ENCODE measurements at places on chromosomes 5 and 9. TPM values are rescaled to one million over a fixed set of nuclear protein-coding genes. Genes with fewer than 3 reads are reported as not detected.

Gene PRRX2
- 0.68 TPM for total RNA-seq

DNA sequence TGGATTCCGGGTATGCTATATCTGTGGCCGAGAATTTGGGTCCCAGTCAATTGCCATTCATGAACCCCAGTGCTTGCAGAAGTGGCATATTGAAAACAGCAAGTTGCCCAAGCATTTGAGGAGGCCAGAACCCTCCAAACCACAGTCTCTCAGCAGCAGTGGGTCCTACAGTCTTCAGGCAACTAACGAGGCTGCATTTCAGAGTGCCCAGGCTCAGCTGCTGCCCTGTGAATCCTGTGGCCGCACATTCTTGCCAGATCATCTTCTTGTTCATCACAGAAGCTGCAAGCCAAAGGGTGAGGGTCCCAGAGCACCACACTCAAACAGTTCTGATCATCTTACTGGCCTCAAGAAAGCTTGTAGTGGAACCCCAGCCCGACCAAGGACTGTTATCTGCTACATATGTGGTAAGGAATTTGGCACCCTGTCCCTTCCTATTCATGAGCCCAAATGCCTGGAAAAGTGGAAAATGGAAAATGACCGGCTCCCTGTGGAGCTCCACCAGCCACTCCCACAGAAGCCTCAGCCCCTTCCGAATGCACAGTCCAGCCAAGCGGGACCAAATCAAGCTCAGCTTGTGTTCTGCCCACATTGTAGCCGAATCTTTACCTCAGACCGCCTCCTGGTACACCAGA is 23.0 kb downstream of the ZNF474 start:
- H3K27me3 ChIP-seq, result no peaks in the 10 kb centered on the region
- peaks cover 3% of the 10 kb centered on the region for H3K4me1 ChIP-seq
- H3K4me3 ChIP-seq, result no peak overlapping the region
- H3K27ac ChIP-seq, result no peak overlapping the region

- no peak overlapping the region for H3K27ac ChIP-seq
- no peaks in the 10 kb centered on the region for H3K4me1 ChIP-seq
- H3K36me3 ChIP-seq, result peaks cover 7% of the 10 kb centered on the region
- no peak for DNase-seq
- no peak overlapping the region for H3K4me3 ChIP-seq
Observed at GRCh38 chr5:154002511-154003020, 36.1 kb downstream of the FAM114A2 start.

DNA sequence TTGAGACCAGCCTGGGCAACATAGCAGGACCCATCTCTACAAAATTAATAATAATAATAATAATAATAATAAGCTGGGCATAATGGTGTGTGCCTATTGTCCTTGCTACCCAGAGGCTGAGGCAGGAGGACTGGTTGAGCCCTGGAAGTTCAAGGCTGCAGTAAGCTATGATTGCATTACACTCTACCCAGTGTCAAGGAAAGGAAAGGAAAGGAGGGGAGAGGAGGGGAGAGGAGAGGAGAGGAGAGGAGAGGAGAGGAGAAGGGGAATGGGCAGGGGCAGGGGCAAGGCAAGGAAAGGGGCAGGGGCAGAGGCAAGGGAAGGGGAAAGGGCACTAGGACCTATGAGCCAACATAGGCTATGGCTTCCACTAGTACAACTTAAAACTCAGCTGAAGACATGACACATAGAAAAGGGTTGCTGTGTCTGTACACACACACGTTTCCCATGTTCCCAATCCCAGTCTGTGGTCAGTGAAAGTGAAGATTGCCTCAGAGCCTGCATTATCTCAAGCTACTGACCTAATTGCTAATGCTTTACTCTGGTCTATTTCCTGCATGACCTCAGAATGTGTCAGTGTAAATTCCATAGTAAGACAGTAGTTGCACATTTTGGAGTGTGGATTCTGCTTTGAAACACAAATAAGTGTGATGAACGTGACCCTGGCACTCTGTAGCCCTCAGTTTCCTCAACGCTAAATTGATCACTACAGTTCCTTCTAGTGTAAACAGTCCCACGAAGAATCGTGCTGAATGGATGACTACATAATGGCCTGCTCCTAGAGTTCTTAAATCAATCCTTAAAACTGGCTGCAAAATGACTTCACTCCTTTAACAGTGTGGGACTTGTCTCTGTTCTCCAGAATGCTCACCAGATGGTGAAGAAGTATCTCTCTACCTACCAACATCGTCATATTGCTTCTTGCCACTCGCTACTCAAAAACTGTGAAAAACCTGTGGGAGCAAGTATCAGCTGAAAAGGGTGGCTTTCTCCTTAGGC is 497.0 kb downstream of the RAB3C start:
- no peak overlapping the region for H3K27ac ChIP-seq
- H3K36me3 ChIP-seq, result no peaks in the 10 kb centered on the region
- DNase-seq, result no peak
- H3K27me3 ChIP-seq, result no peaks in the 10 kb centered on the region

DNA sequence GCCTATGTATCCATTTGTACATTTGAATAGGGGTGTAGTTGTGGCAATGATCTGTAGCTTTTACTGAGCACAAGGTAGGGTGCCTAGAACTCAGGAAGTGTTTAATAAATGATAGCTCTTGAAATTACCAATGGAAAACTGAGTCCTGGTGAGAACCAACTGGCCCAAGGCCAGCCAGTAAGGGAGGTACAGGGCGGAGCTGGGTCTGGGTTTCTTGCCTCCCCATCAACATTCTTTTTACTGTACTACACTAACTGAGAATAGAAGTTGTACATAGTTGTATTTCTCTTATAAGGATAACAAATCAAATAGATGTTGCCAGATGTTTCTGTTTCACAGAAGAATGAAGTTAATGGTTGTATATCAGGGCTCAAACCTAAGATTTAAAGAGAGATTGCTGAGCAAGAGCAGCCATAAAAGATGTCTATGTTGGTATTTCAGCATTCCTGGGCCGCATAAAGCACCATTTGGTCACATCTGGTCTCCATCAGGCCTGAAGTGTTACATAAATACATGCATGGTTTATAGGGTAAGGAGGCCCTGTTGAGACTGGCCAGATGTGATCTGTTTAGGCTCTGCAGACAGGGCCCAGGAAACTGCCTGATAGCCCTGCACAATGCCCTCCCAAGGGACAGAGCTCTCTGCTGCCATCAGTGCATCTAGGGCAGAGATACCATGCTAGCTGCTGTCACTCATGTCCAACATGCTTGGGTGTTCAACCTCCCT is 210.5 kb downstream of the NXNL2 start:
- peaks cover 35% of the 10 kb centered on the region for H3K27me3 ChIP-seq
- peaks cover 3% of the 10 kb centered on the region for H3K36me3 ChIP-seq
- H3K4me3 ChIP-seq, result no peak overlapping the region
- DNase-seq, result no peak
